ENCODE measurements at places on chromosomes 4 and X.

- no peak for DNase-seq
Measured at GRCh38 chr4:123380728-123381716, 15.6 kb upstream of the SPRY1 start.

DNA sequence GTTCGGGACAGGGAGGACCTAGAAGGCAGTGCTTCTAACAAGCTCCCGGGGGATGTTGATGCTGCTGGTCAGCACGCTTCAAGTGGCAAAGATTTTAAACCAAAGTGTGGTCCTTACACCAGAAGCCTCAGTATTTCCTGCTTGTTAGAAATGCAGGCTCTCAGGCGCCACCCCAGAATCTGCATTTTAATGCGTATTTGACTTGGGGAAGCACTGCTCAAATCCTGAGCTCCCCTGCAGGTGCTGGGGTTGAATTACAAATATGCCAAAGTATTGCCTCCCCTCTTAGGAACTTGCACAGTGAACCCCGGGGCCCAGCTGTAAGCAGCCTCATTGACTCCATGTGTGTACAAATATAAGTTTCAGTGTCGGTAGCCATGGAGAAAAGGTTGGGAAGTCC is 70.8 kb upstream of the RAI2 start:
- no peak for DNase-seq

GRCh38 chrX:45710081-45710801 is 509.6 kb upstream of the DIPK2B start:
- peak; percentile 5 for DNase-seq

DNA sequence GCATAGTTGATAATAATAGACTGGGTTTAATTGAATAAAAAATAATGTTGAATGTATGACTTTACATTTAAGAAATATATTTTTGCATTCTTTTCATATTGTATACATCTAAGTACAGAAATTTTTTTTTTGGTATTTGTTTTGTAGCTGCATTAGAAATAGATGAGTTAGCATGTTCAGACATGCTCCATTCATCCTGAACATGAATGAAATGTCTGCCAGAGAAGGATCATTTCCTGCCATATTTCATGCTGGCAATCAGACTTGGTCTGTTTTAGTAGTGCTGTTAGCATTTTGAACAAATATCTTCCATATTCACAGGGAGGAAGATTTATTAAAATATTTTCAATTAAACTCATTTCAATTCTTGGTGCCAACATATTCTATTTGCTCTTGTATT is 98.9 kb downstream of the FRMPD4 start:
- no peak for DNase-seq

Measured in activated CD4-positive, alpha-beta T cell treated with anti-CD3 and anti-CD28 coated beads, Interleukin-2, amount 10 ng/mL, durations not matched to agents 7 days and 5 days (primary cell).